Activated T-helper 17 cell treated with anti-CD3 and anti-CD28 coated beads, Interleukin-2, amount 50 U/mL, for 72 hours (primary cell): ENCODE measurements at places on chromosomes 1 and 21.

DNA sequence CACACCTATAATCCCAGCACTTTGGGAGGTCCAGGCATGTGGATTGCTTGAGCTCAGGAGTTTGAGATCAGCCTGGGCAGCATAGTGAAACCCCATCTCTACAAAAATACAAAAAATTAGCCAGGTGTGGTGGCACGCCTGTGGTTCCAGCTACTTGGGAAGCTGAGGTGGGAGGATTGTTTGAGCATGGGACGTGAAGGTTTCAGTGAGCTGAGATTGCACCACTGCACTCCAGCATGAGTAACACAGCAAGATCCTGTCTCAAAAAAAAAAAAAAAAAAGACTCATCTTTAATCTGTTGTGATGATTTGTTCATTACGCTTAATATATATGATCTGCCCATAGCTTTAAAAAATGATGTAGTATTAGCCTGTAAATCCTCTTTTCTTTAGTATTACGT, 44.0 kb downstream of the OR10J1 start:
- no peak overlapping the region for H3K4me3 ChIP-seq
- H3K27ac ChIP-seq = no peak overlapping the region
- no peaks in the 10 kb centered on the region for H3K4me1 ChIP-seq
- H3K36me3 ChIP-seq = no peaks in the 10 kb centered on the region
- ATAC-seq = no peak

DNA sequence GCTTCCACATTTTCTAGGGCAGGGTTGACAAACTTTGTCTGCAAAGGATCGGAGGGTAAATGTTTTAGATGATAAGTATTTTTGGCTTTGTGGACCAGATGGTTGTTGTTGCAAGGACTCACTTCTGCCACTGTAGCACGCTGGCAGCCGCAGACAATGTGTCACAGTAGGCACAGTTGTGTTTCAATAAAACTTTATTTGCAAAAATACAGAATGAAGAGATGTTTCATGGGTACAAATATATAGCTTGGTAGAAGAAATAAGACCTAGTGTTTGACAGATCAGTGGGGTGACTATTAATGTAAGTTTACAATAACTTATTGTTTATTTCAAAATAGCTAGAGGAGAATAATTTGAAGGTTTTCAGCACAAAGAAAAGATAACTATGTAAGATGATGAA, 127.8 kb downstream of the GRIK3 start:
- no peaks in the 10 kb centered on the region for H3K36me3 ChIP-seq
- H3K4me3 ChIP-seq = no peak overlapping the region
- H3K27ac ChIP-seq = no peak overlapping the region

- ATAC-seq = peak; percentile 56
- H3K4me1 ChIP-seq = no peaks in the 10 kb centered on the region
- no peaks in the 10 kb centered on the region for H3K36me3 ChIP-seq
These were observed 669 bp downstream of the XPR1 start for GRCh38 chr1:180632326-180633056.

- no peaks in the 10 kb centered on the region for H3K36me3 ChIP-seq
- ATAC-seq = no peak
- no peak overlapping the region for H3K4me3 ChIP-seq
- no peaks in the 10 kb centered on the region for H3K27me3 ChIP-seq
- no peaks in the 10 kb centered on the region for H3K4me1 ChIP-seq
These were observed 41.1 kb downstream of the COLGALT2 start for GRCh38 chr1:183996396-183996795.

DNA sequence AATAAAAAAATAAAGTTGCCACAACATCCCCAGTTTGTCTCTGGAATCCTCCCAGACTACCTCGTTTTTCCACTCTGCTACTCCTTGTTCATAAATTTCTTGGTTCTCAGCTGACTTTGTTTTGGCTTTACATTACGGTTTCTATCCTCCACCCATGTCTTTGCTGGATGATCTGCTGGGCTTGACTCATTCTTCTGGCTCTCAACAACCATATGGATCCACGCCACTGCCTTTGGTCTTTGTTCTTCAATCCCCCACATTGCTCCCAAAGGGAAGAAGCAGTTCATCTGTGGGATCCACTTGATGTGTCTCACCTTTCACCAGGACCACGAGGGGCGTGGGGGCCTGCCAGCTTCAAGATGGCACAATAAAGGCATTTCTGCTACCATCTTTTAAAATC, 67.1 kb upstream of the NBL1 start:
- H3K27ac ChIP-seq = no peak overlapping the region
- peaks cover 12% of the 10 kb centered on the region for H3K27me3 ChIP-seq
- H3K4me1 ChIP-seq = peaks cover 9% of the 10 kb centered on the region
- ATAC-seq = no peak

GRCh38 chr1:219432191-219432606, 180.7 kb downstream of the ZC3H11B start:
- H3K4me1 ChIP-seq = no peaks in the 10 kb centered on the region
- H3K27ac ChIP-seq = no peak overlapping the region
- no peaks in the 10 kb centered on the region for H3K27me3 ChIP-seq
- no peak overlapping the region for H3K4me3 ChIP-seq

DNA sequence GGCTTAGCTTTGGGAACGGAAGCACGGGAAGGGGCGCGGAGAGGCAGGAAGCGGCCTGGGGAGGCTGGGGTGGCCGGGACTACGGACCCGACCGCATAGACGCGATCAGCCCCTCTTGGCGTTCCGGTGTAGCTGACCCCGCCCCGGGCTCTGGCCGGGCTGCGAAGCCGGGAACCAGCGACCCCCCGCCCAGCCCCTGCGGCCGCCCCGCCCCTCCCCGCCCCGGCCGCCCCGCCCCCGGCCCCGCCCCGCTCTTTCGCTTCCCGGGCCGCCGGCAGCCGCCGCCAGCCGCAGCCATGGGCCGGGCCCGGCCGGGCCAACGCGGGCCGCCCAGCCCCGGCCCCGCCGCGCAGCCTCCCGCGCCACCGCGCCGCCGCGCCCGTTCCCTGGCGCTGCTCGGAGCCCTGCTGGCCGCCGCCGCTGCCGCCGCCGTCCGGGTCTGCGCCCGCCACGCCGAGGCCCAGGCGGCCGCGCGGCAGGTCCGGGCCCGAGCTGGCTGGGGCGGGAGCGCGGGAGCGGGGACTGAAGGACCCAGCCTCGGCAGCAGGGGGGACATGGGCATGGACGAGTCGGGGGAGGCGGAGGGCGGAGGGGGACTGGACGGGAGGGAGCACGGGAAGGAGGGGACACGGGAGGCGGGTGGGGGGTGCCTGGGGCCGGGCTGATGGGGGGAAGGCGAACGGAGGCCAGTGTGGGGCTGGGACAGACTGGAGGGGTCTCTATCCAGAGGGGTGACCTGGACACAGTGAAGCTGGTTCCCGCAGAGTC, at the start of gene SELENON:
Gene SELENON, plus strand, starts transcription at position 259 of the 768 bp plus-strand sequence. Its CDS starts 38 bp downstream, at position 297.
- peak within 1 kb of the TSS; percentile 75 for H3K4me3 ChIP-seq
- no peaks in the 10 kb centered on the region for H3K36me3 ChIP-seq
- H3K27me3 ChIP-seq = no peaks in the 10 kb centered on the region
- H3K4me1 ChIP-seq = peaks cover 26% of the 10 kb centered on the region

DNA sequence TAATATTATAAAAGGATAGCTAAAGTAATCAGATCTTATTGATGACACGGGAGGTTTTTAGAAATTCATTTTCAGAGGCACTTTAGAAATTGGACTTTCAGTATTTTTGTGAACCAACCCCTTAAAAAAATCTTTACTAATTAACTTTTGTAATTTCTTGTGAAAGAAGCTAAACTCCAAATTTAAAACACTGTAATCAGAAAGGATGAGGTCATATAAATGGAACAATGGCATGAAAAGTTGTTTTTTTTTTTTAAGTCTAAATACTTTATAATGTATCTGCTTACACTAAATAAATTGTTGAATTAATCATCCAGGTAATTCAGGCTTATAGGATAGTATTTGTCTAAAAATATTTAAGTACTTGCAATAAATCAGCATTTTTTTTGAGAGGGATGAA, 9.0 kb downstream of the ZBTB18 start:
- H3K4me1 ChIP-seq = no peaks in the 10 kb centered on the region
- H3K27ac ChIP-seq = no peak overlapping the region
- H3K27me3 ChIP-seq = no peaks in the 10 kb centered on the region
- no peak for ATAC-seq
- H3K36me3 ChIP-seq = no peaks in the 10 kb centered on the region

DNA sequence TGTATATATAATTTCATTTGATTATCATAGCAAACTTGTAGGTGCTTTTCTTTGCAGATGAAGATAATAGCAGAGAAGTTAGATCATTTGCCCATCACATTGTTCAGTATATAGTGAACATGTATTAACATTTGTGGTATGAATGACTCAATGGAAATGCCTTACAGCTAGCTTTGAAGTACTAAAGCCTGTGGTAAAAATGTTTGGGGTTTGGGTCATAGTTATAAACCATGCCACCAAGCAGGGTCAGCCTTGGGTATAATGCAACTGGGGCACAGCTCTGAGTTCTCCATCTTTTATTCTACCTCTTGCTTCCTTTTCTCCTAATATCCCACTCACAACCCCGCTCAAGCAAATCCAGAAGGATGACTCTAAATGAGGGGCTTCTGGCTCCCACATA, 141.6 kb downstream of the KCNT2 start:
- no peak overlapping the region for H3K4me3 ChIP-seq
- H3K36me3 ChIP-seq = no peaks in the 10 kb centered on the region
- no peaks in the 10 kb centered on the region for H3K4me1 ChIP-seq
- ATAC-seq = no peak

GRCh38 chr1:229133811-229134210, 137.1 kb upstream of the RAB4A start:
- ATAC-seq = peak; percentile 18
- no peak overlapping the region for H3K4me3 ChIP-seq
- no peaks in the 10 kb centered on the region for H3K27me3 ChIP-seq

DNA sequence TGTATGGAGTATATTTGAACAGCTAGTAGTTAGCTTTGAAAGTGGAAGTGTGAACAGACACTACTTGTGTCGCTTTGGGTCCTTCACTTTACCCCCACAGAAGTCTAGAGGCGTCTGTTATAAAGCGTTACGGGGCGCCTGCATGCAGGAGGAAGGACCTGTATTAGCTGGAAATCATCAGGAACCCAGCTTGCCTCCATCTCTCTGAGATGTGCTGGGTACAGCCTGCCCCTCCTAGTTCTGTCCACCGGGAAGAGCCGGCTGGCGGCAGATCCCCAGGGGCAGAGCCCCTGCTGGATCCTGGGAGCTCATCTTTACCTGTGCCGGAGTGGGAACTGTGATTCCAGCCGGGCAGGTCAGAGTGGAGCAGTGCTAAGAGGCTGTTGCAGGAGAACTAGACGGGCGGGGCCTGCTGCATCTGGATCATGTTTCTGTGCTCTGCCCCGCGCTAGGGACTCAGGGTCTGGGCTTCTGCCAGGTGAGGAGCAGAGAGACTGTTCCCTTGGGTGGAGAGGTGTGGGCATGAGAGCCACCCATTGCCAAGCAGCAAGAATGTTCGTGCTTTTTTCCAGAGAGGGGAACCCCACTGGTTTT, 22.3 kb upstream of the SPSB1 start:
- no peaks in the 10 kb centered on the region for H3K36me3 ChIP-seq
- no peaks in the 10 kb centered on the region for H3K27me3 ChIP-seq
- H3K4me3 ChIP-seq = no peak overlapping the region
- H3K27ac ChIP-seq = no peak overlapping the region
- peaks cover 5% of the 10 kb centered on the region for H3K4me1 ChIP-seq

DNA sequence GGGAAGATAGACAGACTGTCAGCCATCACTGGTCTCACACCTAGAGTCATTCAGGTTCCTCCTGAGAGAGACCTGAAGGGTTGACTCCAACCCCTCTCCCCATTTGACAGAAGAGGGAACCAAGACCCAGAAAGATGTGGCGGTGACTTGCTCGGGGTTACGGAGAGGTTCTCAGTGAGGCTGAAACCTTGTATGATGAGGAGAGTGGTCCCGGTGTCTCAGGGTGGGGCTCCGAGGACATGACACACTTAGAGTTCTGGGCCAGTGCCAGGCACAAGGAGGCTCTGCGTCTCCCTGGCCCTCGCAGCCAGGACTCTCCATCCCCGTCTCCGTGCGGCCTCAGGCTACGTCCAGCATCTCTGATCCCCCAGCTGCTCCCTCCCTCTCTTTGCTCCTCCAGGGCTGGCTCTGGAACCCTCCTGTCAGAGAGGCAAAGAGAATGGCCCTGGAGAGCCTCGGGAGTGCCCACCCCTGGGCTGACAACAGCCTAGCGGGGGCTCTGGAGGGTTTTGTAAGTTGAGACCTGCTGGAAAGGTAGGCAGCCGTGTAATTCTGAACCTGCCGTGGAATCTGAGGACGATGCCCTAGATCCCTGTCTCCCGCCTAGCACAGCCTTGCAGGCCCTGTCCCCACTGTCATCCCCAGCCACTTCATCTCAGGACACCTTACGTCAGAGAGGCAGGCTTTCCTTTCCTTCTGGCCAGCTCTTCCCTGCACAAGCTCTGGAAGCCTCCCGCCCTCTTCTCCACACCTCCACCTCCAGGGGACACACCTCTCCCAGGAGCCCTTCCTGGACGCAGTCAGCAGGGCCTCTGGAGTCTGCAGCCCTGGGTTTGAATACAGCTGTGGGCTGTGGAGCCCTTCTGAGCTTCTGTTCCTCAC, 4.1 kb downstream of the EFHD2 start:
- ATAC-seq = no peak
- H3K27me3 ChIP-seq = no peaks in the 10 kb centered on the region
- peaks cover 41% of the 10 kb centered on the region for H3K4me1 ChIP-seq
- peak overlapping the region; percentile 79 for H3K27ac ChIP-seq

- H3K4me1 ChIP-seq = no peaks in the 10 kb centered on the region
- ATAC-seq = no peak
- no peak overlapping the region for H3K4me3 ChIP-seq
- H3K27me3 ChIP-seq = peaks cover 4% of the 10 kb centered on the region
- H3K36me3 ChIP-seq = no peaks in the 10 kb centered on the region
- no peak overlapping the region for H3K27ac ChIP-seq
These were observed 1290.5 kb upstream of the B3GALT2 start for GRCh38 chr1:194476872-194477271.

GRCh38 chr1:84165601-84166000, 21.5 kb downstream of the PRKACB start:
- H3K4me1 ChIP-seq = peaks cover 42% of the 10 kb centered on the region
- no peaks in the 10 kb centered on the region for H3K27me3 ChIP-seq
- peak overlapping the region; percentile 33 for H3K4me3 ChIP-seq
- no peak overlapping the region for H3K27ac ChIP-seq
- no peak for ATAC-seq
- no peaks in the 10 kb centered on the region for H3K36me3 ChIP-seq

DNA sequence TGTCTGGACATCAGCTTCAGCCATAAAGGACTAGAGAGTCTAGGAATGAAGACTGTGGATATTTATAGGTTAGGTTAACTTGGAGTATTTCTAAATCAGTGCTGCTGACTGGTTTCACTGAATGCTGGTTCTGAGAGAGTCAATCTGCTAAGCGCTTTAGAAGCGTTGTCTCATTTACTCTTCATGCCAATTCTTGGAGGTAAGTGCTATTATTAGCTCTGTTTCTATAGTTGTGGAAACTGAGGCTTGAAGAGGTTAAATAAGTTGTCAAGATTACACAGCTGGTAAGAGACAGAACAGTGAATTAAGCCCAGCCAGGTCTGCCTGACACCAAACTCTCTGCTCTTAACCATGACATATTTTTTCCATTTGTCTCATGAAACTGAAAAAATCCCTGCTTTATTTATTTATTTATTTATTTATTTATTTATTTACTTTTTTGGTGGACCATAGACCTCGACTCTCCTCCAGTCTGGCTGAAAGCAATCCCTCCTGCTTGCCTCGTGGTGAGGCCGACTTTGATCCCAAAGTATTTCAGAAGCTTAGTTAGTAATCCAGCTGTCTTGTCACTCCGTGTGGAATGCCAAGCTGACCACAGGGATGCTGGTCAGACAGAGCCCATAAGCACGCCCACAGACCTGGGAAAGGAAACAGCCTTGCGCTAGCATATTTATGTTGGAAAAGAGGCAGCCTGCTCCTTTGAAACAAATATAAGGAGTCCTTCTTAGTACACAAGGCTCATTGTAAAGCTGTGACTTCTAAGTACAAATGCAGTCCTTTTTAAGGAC, 16.9 kb downstream of the NTMT2 start:
- no peak overlapping the region for H3K27ac ChIP-seq
- H3K36me3 ChIP-seq = no peaks in the 10 kb centered on the region
- peaks cover 4% of the 10 kb centered on the region for H3K27me3 ChIP-seq
- H3K4me1 ChIP-seq = no peaks in the 10 kb centered on the region
- no peak for ATAC-seq
